Hematopoietic multipotent progenitor cell treated with erythropoietin and hydrocortisone succinate and interleukin-3 and kit ligand, for 4 days (in vitro differentiated cells): ENCODE measurements at places on chromosomes 3 and 15.

DNA sequence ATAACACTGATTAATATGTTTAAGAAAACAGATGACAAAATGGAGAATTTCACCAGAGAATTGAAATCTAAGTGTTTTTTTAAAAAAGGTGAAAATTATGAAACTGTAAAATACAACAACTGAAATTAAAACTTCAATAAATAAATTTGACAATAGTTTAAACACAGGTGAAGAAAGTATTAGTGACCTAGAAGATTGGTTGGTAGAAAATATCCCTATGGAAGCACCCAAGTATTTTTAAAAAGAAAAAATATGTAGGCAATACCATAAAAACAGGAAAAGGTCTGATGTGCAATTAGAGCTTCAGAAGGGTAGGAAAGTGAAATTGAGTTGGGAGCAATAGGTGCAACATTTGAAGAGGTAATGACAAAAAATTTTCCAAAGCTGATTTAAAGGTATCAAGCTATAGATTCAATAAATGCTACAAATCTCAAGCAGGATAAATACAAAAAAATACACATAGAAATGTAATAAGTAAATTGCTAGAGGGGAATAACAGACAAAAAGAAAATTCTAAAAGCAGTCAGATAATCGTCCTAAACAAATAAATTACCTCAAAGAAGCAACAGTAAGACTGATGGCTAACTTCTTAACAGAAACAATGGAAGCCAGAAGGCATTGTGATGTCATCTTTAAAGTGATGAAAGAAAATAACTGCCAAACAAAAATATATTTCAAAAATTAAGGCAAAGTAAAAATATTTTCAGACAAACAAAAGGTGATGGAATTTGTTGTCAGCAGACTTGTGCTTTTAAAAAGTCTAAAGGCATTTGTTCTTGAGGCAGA is 9.5 kb upstream of the IL12A start:
- no peak for DNase-seq

DNA sequence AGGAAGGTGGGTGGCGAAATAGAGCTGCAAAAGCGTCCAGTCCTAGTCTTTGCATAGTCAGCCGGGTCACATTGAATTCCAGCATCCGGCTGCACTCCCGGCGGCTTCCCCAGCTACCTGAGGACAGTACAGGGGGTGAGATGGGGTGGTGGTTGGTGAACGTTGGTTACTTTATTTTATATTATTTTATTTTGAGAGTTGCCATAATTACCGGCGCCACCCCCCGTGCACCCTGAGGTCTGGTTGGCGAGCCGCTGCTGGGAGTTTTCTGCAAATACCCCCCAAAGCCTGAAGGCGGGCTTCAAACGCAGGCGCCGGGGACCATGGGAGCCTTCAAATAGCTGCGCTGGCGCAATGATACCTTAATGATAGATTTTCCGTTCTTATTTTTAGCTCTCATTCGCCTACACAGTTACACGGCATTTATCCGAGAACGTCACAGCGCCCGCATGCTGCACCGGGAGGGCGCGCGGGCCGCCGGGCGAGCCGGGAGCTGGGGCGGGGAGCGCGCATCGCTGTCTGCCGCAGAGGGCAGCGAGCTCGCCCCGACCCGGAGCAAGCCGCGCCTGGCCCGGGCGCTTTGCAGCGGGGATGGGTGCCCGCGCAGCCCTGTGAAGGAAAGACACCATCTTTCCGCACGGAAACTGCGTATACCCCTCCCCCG is 756 bp upstream of the RASGRF1 start:
- DNase-seq: peak; percentile 43

DNA sequence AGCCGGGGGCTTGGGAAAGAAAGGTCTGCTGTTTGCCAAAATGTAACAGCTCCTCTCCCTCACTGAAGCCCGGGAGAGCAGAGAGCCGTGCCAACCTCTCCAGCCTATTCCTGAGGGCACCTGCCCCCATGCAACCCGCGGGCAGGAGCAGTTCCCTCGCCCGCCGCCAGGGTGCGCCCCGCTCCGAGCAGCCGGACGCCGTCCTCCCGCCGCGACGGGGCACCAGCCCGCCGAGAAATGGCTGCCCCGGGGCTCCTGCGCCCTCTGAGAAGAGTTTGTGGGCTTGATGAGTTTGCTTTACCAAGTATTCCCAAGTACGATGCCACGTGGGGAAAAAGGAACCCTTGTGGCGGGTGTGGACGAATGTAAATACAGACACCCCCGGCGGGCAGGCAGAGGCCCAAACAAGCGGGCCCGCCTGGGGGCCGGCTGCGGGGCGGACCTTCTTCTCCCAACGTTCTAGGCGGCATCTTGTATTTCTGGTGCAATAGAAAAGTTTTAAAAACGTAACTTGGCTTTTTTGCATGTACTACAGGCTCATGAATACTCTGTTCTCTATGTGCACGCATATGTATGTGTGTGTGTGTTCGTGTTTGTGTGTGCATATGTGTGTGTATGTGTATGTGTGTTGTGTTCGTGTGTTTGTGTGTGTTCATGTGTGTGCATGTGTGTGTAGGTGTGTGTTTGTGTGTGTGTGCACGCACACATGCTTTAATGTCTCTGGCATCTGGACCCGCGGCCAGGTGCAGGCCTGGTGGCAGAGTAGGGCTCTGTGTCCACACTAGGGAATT is 162.9 kb downstream of the CHSY1 start:
- peak; percentile 80 for DNase-seq

DNA sequence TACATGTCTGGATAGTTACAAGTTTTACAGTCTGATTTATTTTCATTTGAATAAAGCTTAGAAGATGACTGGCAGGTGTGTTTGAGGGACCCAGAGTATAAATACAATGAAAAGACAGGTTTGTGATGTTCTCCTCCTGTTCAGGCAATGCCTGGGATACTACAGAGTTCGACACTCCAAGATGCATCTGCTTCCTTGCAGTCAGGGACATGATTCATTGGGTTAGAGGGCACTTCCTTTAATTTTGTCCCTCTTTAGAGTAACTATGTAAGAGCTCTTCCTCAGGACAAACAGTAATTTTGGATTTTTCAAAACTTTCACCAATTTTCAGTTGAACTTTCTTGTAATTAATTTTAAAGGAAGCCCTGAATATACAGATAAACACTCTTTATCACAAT is 102.0 kb downstream of the LMLN start:
- DNase-seq: no peak

DNA sequence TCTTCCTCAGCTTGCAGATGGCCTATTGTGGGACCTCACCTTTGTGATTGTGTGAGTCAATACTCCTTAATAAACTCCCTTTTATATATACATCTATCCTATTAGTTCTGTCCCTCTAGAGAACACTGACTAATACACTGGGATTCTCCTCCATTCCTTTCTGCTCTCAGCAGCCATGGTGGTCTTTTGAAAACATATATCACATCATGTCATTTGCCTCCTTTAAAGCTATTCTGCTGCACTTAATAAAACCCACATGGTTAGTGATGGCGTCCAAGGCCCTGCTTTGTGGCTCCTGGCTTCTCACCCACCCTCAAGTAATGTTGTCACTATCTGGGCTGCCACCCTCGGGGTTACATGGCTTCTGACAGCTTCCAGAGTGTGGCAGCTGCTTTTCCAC is 169.5 kb downstream of the CADPS start:
- DNase-seq: no peak

GRCh38 chr3:72820415-72820814 is 27.8 kb downstream of the SHQ1 start:
- DNase-seq: peak; percentile 81

DNA sequence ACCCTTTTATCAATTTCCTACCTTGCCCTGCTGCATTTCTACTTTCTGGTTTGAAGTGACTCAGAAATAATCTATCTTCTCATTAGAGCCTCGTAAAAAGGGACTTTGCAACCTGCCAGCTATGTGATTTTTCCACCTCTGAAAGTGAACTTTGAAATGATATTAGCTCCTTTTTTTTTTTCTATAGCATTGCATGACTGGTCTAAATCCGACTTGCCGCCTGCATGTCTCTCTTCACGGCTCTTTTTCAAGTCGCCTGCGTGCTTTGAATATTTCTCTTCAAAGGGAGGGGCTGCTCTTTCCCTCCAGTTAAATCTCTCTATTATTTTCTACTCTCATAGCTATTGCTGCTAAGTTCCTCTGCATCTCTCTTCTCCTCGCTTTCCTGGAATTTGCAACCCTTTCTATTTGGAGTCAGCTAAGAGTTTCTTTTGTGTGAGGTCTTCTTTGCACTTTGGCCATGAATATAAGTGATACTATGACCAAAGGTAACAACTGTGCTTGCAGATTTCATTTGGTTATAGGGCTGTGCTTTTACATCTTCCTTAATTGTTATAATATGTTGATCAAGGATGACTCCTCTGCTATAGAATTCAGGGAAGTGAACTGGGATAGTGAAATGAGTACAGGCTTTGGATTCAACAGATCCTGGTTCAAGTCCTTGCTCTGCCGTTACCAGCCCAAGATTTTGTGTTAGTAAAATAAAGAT is 541.1 kb downstream of the AGBL1 start:
- DNase-seq: no peak

DNA sequence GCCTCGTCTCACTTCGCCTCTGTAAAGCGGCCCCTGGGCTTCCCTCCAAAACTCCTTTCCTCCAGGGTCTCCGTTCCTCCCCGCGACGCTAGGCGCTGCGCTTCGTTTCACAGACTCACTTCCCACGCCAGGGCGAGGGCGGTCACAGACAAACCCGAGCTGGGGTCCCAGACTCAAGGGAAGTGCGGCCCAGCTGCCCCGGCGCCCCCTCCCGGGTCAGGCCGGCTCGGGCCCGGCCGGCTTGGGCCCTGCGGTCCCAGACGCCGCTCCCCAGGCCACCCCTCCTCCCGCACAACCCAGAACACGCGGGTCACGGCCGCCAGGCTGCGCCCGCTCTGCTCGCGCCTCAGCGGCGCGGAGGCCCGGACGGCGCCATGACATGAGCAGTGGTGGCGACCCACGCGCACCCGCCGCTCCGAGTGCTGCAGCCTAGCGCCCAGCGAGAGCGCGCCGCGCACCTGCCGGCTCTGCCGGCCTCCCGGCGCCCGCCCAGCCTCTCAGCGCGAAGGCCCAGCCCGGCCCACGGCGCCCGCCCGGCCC is 547 bp downstream of the NUP210 start:
- peak; percentile 72 for DNase-seq

DNA sequence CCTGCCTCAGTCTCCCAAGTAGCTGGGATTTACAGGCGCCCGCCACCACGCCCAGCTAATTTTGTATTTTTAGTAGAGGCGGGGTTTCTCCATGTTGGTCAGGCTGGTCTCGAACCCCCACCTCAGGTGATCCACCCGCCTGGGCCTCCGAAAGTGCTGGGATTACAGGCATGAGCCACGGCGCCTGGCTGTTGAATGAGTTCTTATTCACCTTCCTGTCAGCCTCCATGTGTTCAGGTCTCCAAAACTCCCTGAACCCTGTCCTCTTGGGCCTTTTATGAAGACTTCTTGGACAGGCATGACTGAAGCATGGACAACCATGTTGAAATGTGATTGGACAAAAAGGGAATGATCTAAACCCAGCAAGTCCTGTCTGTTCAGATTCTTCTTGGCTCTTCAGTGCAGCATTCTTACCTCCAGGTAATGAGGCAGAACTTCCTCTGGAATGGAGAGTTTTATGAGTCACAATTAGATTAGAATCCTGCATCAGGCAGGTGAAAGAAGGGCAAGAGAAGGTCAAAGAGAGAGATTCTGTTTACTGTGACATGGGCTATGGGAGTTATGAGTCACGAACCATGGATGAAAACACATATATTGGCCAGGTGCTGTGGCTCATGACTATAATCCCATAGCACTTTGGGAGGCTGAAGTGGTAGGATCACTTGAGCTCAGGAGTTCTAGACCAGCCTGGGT is 23.1 kb upstream of the EIF4A2 start:
- no peak for DNase-seq
